Stimulated activated CD4-positive, alpha-beta T cell treated with anti-CD3 and anti-CD28 coated beads, Interleukin-2, amount 100 ng/mL, for 48 hours (primary cell): ENCODE measurements at places on chromosomes 6 and 20.

DNA sequence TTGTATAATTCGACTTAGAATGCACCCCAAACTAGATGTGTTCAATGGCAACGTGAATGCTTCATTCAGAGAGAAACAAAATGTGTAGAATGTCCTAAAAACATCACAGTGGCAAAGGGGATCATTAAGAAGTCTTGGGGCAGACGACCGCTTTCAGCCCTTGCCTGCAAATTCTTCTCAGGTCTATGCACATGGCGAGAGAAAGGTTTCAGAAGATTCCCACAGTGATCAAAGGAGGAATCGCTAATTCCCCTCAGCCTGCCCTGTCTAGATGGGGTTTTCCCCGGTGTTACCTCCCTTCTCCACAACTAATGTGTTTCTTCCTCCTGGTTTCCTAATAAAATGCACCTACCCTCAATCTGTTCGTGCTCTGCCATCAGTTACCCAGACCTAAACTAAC is 13.3 kb upstream of the NHSL1 start:
- no peak for DNase-seq

DNA sequence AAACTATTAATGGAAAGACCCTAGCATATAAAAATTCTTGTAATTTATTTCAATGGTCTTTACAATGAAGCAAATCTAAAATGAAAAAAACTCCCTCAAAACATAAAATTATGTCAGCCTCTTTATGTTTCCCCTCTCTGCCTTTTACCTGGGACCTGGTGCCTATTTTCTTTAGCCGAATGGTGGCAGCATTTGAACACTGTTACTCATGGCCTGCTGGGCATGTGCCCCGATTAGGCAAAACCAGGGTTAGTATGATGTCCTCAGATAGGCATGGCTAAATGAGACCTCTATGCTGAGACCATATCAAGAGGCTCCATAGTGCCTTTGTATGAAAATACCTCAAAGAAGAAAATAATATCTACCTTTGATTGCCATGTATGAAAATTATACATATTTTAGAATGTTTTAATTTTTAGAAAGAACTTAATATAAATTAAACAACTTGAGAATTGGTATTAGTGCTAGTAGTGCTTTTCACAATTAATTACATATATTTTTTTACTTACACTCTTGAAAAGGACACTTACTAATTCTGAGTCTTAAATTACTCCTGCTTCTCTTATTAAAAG is 22.5 kb upstream of the C6orf58 start:
- no peak for DNase-seq

- DNase-seq: no peak
Observed at GRCh38 chr6:11035616-11036350, 8.3 kb downstream of the ELOVL2 start.

DNA sequence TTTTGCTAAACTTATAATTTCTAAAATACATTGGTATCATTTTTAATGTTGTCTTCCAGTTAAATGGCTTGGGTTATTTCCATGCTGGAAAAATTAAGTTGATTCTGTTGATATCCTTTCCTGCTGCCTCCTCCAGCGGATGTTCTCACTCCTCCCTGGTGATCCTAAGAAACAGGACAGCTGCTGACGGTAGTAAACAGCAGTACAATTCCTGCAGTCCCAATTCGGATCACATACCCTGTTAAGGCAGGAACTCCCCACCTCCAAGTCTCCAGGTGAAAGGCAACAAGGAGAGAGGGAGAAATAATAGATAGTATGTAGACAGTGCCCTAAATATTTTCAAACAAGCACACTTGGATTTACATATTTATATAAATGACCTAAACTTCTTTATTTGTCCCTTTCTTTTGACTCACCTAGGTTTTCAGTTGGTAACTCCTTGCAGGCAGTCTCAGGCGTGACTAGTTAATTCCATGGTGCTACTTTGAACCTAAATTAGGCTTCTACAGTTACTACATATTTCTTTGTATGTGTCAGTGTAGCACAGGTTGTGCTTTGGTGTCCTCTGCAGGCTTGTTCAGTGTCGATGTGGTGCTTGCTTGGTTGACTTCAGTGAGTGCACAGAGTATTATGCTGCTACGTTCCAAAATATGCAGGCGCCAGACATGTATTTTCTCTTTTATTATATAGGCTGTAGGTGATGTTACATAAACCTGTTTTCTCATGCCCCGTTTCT is 126.0 kb downstream of the ADGRB3 start:
- no peak for DNase-seq

DNA sequence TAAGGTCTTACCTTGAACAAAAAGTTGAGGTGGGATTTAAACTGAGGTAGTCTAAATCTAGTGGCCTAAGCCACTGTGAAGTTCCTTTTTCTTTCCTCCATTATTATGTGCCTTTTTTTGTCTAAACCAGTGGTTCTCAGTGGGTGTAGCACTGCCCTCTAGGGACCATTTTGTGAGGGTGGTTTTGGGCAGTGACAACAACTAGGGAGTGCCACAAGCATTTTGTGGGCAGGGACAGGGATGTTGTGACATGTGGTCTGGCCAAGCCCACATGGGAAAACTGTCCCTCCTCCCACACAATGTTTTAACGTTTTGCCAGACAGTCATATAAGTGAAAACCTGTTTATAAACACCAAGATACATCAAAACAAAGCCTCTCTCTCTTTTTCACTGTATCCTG is 899.4 kb upstream of the FLRT3 start:
- DNase-seq: no peak

- DNase-seq: no peak
Observed at GRCh38 chr6:80940976-80941375, 811.5 kb downstream of the TENT5A start.

DNA sequence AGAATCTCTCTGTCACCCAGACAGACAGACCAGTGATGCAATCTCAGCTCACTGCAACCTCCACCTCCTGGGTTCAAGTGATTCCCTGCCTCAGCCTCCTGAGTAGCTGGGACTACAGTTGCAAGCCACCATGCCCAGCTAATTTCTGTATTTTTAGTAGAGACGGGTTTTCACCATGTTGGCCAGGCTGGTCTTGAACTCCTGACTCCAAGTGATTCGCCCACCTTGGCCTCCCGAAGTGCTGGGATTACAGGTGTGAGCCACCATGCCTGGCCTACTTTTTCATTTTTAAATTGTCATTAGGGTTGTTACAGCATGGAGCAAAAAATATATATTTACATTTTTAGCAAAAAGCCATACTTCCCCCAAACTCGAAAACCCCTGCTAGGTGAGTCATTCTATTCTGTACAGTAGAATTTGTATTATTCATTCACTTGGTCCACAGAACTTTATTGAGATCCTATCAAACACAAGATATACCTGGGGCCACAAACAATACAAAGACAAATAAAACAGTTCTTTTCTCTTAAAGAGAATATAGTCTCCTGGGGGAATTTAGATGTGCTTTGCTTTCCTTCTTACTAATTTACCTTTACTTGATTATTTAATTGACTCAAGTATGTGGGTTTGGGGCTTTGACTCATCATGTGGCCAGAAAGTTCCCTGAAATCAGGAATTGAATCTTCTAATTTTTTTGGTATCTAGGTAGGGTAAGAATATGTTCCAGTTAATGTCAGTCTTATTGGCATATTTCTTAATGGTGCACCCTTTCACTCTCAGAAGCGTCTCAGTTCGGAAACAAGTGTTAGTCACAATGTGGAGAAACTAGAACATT is 16.6 kb upstream of the CCND3 start:
- DNase-seq: no peak

- DNase-seq: no peak
Observed at GRCh38 chr6:53833155-53833554, 38.4 kb downstream of the LRRC1 start.

- no peak for DNase-seq
Observed at GRCh38 chr6:29442719-29443118, 3.6 kb downstream of the OR10C1 start.
